ENCODE measurements at places on chromosomes 1 and 21.

DNA sequence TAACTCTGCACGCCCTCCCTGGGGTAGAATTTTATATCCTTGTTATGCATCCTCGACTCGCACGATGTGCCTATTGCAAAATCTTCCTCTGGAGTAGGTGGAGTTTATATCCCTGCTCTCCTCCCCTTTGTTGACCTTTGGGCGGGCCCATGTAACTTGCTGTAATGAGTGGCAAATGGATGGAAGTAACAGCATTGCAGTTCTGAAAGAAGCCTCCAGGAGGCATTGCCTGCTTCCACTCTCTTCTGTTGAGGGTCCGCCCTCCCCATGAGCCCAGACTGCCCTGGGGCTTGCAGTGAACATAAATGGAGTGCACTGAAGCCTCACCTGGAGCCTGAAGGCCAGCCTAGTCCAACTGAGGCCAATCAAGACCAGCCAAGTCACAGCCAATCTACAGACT lies 62.2 kb upstream of the GRIK3 start:
- no peak for DNase-seq

GRCh38 chr1:100455478-100456072 lies 82.4 kb upstream of the GPR88 start:
- no peak for DNase-seq

GRCh38 chr1:168260393-168260792 lies 20.3 kb upstream of the TBX19 start:
- no peak for DNase-seq

DNA sequence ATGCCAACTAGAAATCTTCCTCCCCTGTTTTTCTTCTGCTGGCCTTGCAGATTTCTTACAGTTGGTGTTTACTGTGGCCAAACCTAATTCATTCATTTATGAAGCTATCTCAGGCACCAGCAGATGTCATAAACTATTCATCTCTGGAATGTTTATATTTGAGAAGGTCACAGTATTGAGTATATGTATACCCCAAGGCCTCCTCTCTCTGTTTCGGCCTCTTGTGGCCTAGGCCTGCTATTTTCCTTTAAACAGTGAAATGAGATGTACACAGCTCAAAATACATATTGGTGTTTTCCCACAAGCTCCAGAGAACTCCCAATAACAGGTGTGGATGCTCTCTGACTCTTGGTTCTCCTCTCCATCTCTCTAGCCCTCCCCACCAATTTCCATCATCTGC lies 520.7 kb upstream of the CAMK1G start:
- no peak for DNase-seq

DNA sequence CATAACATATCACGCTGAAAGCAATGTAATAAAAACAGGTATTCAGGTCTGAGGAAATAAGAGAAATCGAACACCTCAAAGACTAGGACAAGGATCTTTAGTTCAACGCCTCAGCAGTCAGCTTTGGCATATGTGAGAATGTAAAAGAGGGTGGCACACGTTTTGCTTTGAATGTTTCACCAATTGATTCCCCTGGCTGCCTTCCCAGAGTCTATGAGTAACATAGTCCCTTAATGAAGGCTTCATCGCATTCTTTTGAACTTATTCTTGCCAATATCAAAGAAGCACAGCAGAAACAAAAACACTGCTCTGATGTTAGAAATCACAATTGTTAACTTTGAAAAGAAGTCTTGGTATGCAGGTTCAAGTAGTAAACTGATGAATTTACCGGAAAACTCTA lies 764.8 kb downstream of the ADGRL2 start:
- no peak for DNase-seq

GRCh38 chr1:8910331-8910730 lies 31.8 kb upstream of the ENO1 start:
- DNase-seq, result no peak

GRCh38 chr1:47411436-47411835 lies 4.6 kb upstream of the FOXE3 start:
- DNase-seq, result no peak

DNA sequence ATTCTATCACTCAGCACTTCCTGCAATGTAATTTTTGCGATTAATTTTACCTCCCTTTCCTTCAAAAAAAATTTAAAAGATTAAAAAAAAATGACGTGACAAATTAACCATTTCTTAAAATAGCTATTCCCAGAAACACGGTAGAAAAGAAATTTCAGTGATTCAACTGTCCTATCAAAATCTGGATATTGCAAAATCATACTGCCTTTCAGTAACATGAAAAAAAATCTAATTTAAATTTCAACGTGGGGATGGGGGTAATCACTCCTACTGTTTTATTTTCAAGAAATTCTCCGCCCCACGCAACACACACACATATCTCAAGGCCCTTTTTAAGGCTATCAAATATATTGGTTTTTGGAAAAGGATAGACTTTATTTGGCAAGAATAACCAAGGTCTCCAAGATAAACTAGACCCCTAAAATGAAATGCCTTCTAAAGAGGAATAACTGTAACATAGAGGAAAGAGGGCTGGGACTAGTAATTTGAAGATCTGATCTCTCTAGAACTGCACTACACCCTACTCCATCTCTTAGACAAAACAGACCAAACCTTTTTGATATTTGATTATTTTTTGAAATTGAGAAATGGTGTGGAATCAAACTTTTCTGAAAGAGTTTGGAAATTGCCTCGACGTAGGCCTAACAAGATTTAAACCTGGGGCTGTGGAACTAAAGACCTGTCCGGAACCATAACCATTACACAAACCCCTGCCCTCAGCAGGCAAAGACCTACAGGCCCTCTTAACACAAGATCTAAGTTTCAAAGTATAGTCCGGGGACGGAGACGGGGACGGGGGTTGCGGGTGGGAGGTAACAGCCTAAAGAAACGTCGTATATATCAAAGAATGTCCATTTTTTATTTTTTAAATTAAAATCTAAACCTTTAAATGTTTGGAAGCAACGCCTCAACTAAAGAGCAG lies 941 bp downstream of the ARNT start:
- no peak for DNase-seq

- DNase-seq, result no peak
Observed at GRCh38 chr1:225882694-225883615, 775 bp upstream of the TMEM63A start.

DNA sequence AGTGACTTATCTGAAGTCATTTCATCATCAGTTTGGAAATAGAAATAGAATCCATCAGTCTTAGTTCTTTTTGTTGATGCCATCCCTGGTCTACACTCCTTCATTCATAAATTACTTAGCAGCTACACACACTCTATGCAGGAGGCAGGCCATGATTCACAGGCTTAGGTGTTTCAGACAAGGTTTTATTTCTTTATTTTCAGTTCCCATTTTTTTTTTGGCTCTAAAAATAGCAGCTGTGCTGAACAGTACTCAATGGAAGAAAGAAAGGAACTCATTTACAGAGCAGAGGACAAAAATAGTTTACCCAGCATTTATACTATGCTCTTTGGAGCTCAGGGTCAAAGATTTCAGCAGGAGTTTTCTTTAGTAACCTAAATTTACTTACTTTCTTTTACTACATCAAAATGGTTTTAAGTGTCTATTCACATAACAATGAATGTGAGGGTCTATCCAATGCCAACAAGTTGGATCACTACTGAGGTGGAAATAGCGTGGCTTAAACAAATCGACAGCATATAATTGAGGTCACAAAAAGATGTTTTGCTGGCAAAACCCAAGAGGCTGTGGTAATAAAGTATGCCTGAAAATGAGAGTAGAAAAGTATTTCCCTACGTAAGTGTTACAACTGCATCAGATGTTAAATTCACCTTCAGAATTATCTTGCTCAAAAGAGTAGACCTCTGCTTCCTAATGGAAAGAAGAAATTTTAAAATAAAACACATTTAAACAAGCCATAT lies 7.7 kb downstream of the KRTAP19-8 start:
- no peak for DNase-seq

- no peak for DNase-seq
Observed at GRCh38 chr1:70415882-70416281, 4.8 kb downstream of the CTH start.

- no peak for DNase-seq
Observed at GRCh38 chr1:87730274-87731216, 401.9 kb downstream of the LMO4 start.

DNA sequence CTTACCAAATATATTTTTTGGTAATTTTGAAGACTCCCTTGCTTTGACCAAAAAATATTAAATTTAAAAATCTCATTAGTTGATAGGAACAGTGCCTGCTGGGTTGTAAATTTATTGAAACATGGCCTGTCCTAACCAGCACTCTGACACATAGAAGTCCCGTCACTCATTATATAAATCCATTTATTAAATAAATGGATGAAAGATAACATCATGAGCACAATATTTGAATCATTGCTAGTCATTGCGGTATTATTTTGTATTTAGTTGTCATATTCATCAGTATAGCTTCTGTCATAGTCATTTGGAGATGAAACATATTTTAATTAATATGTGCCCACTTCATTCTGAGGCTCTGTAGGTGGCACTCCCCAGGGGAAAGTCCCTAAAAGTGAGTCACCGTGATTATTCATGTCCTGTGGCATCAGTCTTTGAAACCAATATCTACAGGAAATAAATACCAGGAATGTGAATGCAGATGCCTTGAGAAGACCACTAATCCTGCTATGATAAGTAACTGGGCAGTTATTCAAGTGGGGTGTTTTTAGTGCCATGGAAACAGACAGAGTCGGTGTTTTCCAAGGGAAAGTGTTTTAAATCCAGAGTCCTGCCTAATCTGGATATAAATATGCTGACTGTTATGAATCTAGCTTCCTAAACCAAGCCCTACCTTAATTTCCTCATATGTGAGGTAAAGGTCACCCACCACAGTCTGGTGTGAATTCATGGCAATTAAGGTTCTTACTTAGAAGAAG lies 302.0 kb downstream of the DUSP10 start:
- DNase-seq, result peak; percentile 35

DNA sequence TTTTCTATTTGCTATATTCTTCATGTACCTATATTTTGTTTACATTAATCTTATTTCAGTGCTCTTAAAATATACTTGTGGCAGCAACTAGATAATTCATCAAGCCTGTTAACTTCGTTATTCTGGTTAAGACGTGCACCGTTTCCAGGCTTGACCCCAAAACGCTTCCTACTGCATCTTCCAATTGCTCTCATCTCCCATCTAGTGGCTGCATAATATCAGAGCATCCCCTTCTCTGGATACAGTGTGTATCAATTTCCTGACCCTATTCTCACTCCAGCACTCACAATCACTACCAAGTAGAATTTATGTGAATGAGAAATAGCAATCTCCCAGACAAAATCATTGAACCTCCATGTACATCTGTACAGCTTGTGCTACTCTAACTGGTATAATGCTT lies 1280.3 kb upstream of the B3GALT2 start:
- DNase-seq, result no peak

DNA sequence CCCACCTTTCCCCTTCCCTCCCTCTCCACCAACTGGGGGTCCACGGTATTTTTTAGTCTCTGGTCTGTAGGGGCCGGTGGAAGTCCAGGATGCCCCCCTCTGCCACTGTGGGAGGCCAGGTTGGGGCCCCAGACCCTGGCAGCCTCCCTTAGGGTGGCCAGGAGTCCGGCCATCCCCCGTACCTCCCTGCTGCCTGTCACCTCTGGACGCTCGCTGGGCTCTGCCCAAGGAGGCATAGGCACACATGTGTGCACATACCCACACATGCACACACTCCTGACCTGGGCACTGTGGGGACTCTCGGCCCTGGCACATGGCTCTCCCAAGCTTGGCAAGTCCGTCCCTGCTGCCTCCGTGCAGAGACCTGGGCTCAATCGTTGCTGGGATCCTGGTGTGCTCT lies 53.0 kb downstream of the DISP3 start:
- no peak for DNase-seq

Data from stimulated activated CD4-positive, alpha-beta T cell treated with anti-CD3 and anti-CD28 coated beads, Interleukin-4, amount 100 ng/mL, for 48 hours (primary cell).